ENCODE measurements at places on chromosomes 12 and 14.
A peak's percentile ranks its signal among the peaks of the same experiment; 100 is the strongest.

- no peaks in the 10 kb centered on the region for H3K4me1 ChIP-seq
- no peak overlapping the region for H3K27ac ChIP-seq
- no peak for DNase-seq
Observed at GRCh38 chr12:108542320-108542719, 18.7 kb downstream of the SART3 start.

DNA sequence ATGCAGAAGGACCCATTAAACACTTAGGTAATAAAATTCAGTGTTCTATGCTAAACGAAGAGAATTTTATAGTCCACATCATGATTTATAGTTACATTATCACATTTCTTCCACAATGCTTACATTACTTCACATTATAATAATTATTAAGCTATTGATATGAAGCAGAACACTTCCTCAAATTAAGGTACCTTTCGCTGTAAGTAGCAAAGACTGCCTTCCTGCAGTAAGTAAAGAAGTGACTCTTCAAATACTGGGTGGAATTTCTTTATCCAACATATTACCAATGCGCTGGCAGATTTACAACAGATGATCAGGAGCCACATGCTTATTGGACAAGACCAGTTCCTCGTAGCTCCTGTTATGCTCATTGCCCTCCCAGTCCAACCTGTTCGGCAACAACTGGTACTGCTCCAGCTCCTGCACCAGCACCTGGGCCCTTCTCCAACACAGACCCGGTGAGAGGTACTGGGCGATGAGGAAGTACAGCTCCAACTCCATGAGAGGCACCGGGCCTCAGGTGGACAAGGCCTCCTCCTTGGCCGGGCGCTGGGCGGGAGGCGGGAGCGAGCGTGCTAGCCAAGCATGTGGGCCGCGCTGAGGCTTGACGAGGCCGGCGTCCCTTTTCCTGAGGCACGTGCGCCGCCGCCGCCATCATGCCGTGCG lies 210.7 kb upstream of the ATP2B1 start:
- no peak overlapping the region for H3K27ac ChIP-seq
- DNase-seq = no peak
- H3K4me3 ChIP-seq = no peak overlapping the region
- no peaks in the 10 kb centered on the region for H3K4me1 ChIP-seq
- no peaks in the 10 kb centered on the region for H3K36me3 ChIP-seq

GRCh38 chr12:112381883-112382796 lies at the start of gene HECTD4:
Gene HECTD4, minus strand, starts transcription at chr12:112382431. Its CDS starts 303 bp downstream, at chr12:112382128.
- H3K27me3 ChIP-seq = no peaks in the 10 kb centered on the region
- DNase-seq = peak; percentile 93
- peak within 1 kb of the TSS; percentile 86 for H3K27ac ChIP-seq
- H3K4me3 ChIP-seq = peak within 1 kb of the TSS; percentile 75

DNA sequence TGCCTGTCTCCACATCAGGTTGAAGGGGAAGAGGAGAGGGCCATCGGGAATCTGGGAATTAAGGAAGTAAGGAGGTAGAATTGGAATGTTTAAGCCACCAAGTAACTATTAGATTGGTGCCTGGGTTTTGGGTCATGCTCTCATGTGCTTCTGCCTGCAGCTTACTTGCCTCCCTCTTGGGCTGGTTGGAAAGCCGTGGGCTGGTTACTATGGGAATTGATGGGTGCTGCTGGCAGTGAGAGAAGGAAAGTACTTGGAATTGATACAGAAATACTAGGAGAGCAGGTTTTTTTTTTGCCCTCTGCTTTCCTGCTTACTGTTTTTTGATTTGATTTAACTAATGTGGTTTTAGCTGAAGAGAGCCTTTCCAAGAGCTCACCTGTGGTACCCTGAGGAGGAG lies 493.5 kb upstream of the RGS6 start:
- no peaks in the 10 kb centered on the region for H3K36me3 ChIP-seq
- no peaks in the 10 kb centered on the region for H3K27me3 ChIP-seq
- H3K27ac ChIP-seq = no peak overlapping the region

GRCh38 chr12:120242971-120243699 lies 22.4 kb downstream of the PXN start:
- H3K4me3 ChIP-seq = no peak overlapping the region
- DNase-seq = no peak
- H3K36me3 ChIP-seq = no peaks in the 10 kb centered on the region
- H3K27me3 ChIP-seq = no peaks in the 10 kb centered on the region
- H3K27ac ChIP-seq = no peak overlapping the region

- no peak overlapping the region for H3K27ac ChIP-seq
- H3K36me3 ChIP-seq = no peaks in the 10 kb centered on the region
- H3K4me3 ChIP-seq = no peak overlapping the region
- DNase-seq = no peak
Observed at GRCh38 chr12:59388694-59389093, 207.1 kb upstream of the SLC16A7 start.

DNA sequence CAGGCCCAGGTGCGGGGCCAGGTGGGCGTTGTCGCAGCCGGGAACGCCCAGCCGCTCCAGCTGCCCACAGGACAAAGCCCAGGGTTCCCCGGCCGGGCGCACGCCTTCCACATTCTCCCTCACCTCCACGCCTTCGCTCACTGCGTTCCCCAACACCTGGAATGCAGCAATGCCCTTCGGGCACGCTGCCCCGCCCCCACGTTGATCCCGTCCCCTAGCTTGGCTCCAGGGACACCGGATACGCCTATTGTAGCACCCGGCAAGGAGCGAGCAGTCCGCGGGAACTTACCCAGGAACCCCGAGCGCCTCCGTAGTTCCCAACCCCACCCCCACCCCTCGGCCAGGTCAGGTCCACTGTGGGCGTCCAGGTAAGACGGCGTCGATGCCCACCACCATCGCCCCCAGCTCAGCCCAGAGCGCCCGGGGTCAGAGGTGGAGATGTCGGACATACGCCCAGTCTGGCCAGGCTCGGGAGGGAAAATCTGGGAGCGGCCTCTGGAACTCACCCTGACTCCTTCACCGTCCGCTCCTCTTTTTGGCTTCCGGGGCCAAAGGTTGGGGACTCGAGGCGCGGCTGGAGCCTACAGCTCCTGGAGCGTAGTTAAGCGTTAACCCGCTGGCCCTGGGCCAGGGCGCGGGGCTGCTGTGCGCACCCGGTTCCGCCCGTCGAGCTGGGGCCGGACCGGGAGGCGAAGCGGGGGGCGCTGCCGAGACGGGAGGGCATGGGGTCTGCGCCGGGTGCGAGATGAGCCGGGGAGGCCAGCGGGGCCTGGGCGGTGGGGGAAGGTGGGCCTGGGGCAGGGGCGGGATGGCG lies 594 bp upstream of the CEP170B start:
- peaks cover 3% of the 10 kb centered on the region for H3K4me1 ChIP-seq
- H3K27me3 ChIP-seq = no peaks in the 10 kb centered on the region
- no peaks in the 10 kb centered on the region for H3K36me3 ChIP-seq
- H3K4me3 ChIP-seq = peak overlapping the region; percentile 27
- H3K27ac ChIP-seq = peak overlapping the region; percentile 47

Data from mesendoderm (in vitro differentiated cells).